ENCODE measurements at places on chromosomes 1 and 21.

DNA sequence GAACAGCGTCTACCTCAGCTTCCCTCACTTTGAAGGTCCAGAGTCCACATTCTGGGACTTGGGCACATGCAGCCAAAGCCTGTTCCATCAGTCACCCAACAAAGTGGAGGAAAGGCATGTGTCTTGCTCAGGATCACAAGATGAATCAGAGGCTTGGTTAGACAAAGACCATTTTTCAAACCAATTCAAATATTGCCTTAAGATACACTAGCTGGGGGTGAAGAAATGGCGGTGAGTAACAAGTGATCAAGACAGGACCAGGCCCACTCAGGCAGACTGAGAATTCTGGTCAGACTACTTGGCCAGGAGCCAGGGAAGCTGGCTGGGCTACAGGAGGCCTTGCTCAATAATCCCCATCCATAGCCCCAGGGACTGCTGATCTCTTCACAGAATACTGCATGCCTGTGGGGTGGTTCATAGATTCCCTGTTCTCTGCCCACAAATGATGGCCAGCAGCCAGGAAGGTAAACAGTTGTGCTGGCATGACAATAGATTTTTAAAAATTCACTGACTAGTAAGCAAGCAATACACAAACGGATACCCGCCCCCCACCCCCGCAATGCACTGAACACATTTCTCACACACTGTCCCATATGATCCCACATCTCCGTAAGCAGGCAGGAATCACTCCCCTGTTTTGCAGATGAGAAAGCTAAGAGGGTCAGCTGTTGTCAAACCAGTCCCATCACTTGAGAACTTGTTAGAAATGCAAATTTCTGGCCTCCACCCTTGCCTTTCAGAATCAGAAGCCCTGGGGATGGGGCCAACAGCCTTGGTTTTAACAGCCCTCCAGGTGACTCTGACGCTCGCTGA lies 27.2 kb downstream of the ERI3 start:
- peak; percentile 24 for DNase-seq

DNA sequence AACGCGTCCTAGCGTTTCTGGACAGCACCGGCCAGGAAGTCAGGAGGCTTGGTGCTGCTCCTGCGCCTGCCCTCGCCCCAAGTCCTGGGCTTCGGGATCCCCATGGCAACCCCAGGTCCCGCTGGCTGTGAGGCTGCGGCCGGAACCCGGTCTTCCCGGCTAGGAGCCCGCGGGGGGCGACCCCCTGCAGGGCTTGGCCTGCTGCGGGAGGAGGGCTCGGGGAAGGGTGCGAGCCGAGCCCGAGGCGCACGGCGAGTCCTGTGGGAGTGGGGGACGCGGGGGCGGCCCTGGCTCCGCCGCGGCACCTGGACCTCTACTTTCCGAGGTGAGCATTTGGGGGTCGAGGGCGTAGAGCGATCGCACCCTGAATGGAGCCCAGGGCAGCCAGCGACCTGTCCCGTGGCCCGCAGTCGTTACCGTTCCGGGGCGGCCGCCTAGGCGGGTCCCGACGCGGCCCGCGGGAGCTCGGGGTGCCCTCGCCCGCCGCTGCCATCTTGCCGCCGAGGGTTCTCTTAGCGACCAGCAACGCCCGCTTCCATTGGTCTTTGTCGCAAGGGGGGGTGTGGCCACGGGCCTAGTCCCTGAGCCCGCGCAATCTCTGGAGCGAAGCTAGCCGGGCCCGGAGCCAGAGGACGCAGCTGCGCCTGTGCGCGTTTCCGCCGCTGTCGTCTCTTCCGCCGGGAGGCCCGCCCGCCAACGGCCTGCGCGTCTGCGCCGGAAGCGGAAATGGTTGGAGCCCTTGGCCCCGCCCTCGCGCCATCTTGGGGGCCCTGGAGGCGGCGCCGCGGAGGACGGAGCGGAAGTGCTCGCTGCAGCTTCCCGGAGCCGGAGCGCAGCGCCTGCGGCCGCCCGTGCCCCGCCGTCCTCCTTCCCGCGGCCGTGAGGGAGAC lies at the start of the genes MORN1 and RER1:
Gene MORN1, minus strand, starts transcription at position 514 of the 890 bp plus-strand sequence. Its CDS starts 21 bp downstream, at position 493.
Gene RER1, plus strand, starts transcription at position 801 of the 890 bp plus-strand sequence. CDS start 3,950 bp downstream, outside the sequence.
- peak; percentile 99 for DNase-seq

DNA sequence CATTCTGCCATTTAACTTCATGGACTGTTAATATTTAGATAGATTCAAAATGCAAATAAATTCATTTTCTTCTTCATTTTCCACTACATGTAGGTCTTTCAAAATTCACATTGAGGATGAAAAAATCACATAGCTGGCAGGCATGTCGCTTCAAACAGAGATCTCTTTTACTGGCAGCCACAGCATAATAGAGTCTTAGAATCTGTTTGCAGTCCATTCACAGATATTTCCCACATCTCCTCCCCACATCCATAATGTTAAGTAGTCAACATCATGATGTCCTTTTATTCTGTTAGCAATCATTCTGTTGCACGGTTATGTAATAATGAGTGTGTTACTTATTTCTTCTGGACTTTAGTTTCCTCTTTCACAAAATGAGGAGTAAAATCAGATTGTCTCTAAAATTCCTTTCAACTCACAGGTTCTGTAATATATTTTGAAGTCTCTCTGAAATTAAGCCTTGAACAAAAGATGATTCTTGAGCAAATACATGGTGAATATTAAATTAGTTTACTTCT lies 257.5 kb upstream of the SNX7 start:
- DNase-seq: no peak

GRCh38 chr21:39406065-39406464 lies 39.5 kb downstream of the LCA5L start:
- no peak for DNase-seq

GRCh38 chr1:184966989-184967388 lies 7.3 kb downstream of the NIBAN1 start:
- no peak for DNase-seq

- DNase-seq: no peak
Observed at GRCh38 chr1:88708011-88708410, 23.9 kb downstream of the PKN2 start.

- no peak for DNase-seq
Observed at GRCh38 chr1:214021321-214021720, 33.5 kb downstream of the PROX1 start.

- no peak for DNase-seq
Observed at GRCh38 chr1:48823168-48823567, 46.5 kb upstream of the BEND5 start.

DNA sequence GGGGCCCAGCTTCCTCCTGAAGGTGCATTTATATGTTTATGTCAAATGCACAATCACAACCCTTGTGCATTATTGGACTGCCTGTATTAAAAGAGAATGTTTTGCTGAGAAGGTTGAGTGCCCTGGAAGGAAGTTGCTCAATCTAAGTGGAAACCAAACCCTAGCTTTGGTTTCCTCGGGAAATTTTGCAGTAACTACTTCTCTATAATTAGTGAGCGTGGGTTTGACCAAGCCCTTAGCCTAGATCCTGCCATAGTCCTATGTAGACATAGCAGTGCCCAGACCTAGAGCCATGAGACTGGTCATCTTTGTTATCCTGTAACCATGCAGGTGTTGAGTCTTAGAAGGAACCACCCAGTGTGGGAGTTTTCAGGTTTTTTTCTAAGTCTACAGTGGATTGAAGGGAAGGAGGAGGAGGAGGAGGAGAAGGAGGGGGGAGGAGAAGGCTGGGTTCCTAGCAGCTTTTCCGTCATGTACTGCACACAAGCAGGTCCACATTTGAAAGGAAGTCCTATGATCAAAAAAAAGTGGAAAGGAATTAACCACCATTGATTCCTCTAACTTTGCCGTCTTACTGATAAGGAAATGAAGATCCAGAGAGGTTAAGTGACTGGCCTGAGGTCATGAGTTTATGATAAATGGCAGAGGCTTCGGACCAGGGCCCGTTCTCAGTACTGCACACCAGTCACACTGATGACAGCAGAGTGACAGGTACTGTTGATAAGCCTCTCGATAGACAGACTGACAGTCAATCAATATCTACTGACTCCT lies 72.2 kb upstream of the LYST start:
- no peak for DNase-seq

- no peak for DNase-seq
Observed at GRCh38 chr1:109909561-109909960, 1.1 kb upstream of the CSF1 start.

DNA sequence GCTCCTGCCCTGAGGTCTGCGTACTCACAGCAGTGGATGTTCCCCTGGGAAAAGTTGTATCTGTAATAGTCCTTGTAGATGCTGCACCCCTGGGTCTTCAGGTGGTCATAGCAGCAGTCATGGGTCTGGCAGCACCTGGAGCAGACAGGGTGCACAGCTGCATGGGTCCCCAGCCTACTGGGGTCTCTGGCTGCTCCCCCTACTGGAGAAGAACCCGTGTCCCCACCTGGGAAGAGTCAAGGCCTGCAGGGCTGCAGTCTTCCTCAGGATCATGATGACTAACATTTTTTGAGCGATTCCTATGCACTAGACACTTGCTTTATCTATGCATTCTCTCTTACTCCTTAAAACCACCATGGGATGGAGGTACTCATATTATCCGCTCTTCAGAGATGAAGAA lies 3.9 kb downstream of the PLA2G2D start:
- no peak for DNase-seq

- DNase-seq: no peak
Observed at GRCh38 chr1:81511281-81511680, 289.5 kb upstream of the ADGRL2 start.

DNA sequence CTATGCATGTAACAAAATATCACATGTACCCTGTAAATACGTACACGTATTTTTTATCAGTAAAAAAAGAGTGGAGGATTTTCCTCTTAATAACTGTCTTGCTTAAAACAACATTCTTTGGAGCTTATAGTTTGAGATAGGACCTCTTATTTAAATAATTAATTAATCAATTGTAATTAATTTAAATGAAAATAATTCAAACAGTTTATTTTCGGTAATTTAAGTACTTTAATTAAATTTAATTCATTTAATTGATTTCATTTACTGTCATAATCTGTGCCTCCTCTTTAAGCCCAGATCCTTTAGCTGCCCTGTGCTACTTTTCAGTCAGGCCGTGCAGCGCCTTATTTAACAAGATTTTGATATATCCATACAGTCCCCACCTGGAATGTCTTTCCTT lies 427.0 kb downstream of the HLX start:
- DNase-seq: no peak
